ENCODE measurements at places on chromosomes 7 and 10.

DNA sequence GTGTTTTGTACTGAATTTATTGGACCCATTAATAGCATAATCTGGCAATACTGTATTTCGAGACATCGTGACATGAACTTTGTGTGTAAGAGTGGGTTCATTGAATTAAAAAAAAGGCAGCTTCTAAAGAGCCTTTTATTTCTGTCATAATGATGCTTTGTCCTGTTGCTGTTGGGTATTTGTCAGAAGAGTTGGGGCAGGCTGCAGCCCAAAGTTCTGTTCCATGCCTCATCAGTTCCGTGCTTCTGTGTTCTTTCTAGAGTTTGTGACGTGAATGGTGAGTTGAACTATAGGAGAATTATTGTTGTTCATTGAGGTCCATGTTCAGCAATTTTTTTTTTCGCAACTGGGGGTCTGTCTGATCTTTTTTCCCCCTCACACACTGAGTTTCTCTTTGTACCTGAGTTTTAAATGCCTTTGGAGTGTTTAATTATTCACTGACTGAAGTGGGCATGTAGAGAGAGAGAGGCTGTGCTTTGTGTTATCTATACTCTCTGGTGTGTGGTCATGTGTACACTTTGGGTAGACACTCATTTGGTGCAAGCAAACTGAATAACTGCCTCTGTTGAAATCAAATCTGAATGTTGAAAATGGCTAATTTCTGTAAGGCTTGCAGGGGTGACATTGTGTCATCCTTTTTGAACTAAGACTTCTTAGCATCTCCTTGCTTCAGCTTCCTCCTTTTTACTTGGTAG is 69.8 kb downstream of the ADD3 start:
- DNase-seq, result no peak

DNA sequence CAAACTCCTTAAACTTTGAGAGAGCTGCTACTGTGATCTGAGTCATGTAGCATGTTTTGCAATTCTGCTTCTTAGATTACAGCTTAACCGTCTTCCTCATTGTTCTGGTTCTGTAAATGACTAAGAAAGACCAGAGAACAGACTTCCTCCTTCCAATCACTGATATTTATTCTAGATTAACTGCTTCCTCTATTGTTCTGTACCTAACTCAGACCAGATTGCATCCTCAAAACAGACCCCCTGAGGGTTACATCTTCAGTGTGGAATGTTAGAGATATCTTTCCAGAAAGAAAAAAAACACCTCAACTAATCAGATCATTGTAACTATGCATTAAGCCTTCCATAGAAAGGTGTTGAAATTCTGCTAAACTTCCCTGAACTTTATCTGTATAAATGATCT is 5.7 kb upstream of the PIP start:
- DNase-seq, result no peak

DNA sequence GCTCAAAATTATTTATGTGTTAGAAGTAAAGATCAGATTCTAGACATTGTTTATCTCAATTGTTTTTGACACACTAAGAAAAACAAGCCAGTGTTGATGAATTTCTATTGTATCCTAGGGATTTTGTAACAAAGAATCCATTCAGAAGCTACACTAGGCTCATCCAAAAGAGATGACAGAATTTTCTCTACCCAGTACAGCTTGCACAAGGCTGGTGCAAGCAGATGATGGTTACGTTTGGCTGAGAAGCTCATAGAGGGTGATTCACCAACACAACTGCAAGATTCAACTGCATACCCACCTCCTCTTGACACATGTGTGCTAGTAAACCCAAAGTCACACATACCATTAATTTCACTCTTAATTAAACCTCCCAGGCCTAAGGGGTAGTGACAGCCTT is 20.8 kb downstream of the GRM3 start:
- DNase-seq, result no peak

DNA sequence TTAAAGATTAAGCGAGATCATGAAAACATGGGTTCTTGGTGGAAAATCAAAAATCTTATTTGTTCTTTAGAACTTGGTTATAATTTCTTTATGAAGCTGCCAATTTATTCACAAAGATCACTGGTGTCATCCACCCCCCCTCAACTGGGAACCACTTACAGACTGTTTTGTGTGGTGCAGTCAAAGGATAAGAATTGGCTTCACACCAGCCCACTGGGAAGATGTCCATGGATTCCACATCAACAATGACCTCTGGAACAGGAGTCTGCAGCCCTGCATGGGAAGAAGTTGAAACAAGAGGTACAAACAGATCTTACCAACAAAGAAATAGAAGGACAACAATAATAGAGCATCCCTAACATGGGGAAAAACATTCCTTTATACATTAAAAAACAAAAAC is 205.2 kb downstream of the SFMBT2 start:
- DNase-seq, result no peak

- no peak for DNase-seq
Observed at GRCh38 chr10:111035542-111035941, 41.3 kb upstream of the ADRA2A start.

GRCh38 chr10:52491246-52491995 is 177.3 kb downstream of the DKK1 start:
- no peak for DNase-seq

- DNase-seq, result no peak
Observed at GRCh38 chr10:19730167-19730906, 85.9 kb upstream of the PLXDC2 start.

DNA sequence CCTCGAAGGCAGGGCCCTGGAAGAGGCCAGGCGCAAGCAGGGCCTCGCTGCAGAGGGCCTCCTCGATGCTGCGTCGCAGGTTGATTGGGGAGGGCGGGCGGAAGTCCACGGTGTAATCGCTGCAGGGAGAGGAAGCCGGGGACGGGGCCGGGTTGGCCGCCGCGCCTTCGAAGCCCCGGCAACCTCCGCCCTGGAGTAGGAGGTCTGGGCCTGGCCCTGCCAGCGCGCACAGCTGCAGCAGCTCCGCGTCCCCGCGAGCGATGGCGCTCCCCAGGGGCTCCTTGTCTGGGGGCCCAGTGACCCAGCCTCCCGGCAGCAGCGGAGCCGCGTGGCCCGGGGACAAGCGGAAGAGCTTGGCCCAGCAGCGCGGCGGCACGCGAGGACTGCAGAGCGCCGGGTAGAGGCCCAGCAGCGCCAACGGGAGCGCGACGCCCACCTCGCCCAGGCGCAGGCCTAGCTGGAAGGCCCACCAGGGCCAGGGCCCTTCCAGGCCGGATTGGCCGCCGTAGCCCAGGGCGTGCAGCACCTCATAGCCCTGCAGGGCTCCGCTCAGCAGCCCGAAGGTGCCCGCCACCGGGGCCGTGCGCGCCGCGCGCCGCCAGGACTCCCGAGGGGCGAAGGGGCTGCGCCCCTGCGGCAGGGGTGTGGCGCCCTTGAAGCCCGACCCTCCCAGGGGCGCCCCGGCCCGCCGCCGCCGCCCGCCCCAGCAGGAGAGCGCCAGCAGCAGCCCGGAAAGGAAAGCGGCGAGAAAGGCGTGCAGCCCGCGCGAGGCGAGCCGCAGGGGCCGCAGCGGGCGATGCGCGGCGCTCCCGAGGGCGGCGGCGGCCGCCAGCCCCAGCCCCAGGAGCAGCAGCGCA is 7.8 kb upstream of the RBM28 start:
- DNase-seq, result no peak

DNA sequence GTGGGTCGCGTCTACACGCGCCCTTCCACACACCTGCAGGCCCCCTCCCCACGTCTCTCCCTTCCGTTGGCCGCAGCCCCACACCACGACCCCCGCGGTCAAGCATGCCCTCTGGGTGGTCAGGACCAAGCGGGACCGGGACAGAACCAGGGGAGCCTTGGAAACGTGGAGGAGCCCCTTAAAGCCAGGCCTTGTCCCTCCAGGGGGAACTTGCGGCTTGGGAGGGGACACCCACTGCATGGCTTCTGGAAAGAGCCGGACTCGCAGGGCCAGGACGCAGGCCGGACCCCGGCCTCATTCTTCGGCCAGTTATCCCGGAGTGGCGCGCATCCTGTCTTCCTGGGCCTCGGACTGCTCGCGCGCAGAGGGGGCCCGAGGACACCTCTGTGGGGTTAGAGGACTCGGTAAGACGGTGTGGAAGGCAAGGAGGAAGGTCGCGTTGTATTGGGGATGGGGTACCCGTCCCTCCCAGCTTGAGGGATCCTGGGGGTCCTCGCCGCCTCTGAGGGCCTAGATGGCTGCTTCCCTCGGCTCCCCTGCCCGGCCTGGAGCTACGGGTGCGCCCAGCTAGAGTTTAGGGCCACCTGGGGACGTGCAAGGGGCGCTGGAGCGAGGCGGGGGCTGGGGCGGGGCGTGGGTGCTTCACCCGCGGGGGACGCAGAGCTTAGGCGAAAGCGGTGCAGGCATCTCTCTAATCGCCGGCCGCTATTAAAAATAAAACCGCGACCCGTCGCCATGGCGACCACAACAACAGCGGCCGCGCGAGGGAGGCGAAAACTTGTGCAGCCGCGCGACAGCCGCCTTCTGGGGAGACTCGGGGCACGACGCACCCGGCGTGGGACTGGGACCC is 1.8 kb upstream of the PDGFA start:
- DNase-seq, result no peak

DNA sequence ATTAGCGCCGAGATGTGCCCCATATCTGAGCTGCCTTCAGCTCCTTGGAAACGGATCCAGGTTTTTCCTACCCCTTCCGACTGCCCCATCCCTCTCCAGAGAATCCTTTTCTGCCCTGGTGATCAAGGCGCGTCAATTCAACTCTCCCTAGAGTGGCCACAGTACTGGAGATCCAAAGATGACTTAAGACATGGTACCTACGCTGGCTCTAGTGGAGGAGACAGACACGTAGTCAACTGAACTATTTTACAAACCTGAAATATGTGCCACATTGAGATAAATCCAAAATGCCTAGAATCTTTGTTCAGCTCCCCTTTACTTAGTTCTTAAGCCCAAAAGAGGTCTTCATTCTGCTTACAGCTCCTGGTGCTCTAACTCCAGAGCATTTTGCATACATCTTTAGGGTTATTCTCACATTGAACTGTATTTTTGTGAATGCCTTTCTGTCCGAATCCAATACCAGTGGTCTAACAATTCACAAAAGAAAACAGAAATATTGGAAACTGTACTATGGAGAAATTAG is 444 bp upstream of the TNPO3 start:
- no peak for DNase-seq

DNA sequence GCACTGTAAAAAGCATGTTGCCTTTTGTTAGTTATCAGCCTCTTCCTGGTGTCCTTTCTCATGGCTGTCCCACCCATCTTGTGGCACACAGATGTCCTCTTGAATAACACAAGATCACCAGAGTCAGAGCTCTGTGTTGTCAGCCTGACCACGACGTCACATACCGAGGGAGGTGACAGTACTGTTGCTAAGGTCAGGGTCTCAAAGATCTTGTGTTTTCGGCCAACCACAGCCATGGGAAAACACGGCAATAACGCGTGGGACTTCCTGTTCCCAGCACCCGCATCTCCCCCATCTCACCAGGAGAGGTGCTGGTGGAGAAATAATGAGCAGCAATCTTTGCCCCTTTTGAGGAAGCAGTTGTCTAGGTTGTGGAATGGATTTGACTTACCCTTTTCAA is 40.4 kb downstream of the NPVF start:
- no peak for DNase-seq

DNA sequence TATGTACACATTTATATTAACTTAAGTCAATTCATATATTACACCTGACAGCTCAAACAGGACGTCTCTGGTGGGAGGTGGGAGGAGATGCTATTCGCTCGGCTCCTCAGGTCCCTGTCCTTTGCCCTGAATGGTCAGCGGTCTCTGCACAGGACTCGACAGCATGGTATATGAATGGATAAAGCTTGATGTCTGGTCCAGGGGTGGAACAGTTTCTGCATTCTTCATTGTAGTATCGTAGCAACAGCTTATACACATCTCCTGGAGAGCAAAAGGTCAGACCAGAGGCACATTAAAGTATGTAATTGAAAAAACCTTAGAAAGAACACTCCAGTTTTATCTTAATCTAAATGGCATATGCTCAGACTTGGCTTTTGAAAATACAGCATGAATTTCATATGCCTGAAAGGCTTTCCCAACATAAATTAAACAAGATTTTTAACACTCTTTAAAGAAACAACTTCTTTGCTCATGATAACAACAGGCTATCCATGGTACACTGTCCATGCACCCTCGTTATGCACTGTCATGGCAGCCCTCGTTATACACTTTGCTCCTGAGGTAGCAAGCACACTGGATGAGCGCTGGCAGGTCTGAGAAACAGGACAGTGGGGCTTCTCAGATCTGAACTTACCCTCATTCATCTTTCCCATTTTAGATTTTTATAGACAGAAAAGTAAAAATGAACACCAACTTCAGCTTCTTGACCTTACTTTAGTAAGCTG is 57.3 kb upstream of the OGDHL start:
- no peak for DNase-seq

DNA sequence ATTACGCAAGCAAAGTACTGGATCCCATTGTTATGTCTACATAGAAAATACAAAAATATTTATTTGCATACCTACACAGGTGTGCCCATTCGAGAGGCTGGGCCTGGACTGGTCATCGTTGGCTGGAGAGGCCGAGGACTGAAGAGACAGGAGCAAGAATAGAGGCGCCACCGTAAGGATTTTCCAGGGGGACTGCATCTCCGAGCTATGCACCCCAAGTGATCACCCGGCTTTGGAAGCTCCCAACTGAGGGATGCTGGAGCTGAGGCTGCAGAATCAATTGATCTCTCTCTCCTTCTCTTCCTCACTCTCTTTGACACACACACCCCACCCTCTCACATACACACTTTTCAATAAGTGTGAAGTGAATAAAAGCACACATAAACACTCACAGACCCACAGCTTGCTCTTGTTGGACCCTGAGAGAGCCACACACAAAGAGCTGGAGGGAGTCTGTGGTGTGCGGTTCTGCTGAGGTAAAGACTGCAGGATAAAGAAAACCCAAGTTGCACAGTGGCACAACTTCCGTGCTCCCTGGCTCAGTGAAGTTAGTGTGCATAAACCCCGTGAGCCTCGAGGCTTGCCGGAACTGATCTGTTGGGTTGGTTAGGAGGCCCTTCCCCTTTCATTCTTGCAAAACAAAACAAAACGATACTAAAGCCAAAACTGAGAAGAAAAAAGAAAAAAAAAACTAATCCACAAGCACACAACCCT is at the start of gene AOAH:
Gene AOAH (minus strand): TSS at position 544 of the 714 bp plus-strand sequence. CDS start 346 bp downstream, at position 198.
- DNase-seq, result no peak

GRCh38 chr7:138690495-138690894 is 10.7 kb downstream of the SVOPL start:
- no peak for DNase-seq

Data from HCT116 (cell line).